SW 1271 (cell line): ENCODE measurements at places on chromosomes 13 and 19.

DNA sequence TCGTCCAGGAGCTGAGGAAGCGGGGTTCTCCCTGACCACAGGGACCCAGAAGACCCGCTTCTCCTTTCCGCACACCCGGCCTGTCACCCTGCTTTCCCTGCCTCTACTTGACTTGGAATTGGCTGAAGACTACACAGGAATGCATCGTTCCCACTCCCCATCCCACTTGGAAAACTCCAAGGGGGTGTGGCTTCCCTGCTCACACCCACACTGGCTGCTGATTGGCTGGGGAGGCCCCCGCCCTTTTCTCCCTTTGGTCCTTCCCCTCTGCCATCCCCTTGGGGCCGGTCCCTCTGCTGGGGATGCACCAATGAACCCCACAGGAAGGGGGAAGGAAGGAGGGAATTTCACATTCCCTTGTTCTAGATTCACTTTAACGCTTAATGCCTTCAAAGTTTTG lies 18.9 kb downstream of the VASP start:
- DNase-seq, result peak; percentile 50

GRCh38 chr13:42832341-42833096 lies 51.1 kb downstream of the FAM216B start:
- DNase-seq, result no peak

GRCh38 chr13:93355094-93355493 lies 128.5 kb downstream of the GPC6 start:
- no peak for DNase-seq

DNA sequence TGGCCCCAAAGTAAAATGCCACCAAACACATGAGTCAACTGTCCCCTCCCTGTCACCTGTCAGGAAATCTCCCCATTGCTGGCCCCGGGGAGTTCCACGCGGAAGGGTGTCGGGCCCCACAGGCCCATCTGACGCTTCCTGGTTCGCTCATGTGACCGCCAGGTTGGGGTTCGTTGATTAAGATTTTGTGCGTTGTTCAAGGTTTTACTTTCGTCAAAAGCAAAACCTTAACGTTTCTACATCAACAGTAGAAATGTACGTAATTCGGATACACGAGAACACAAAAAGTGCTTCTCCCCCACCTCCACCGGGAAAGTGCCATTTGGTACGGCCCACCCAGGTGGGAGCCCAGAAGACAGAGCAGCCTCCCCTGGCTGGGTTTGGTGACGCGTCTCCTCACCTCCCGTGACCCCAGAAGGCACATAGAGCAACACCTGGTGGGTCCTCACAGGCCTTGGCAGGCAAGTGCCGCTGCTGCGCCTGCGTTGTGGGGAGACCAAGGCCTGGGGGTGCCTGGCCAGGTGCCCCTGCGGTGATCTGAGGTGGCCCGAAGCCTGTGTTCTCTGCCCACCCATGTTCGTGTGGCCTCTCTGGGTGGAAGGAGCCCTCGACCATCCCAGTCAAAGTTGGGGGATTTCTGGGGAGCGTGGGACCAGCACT lies 161.6 kb downstream of the KDM4B start:
- no peak for DNase-seq

DNA sequence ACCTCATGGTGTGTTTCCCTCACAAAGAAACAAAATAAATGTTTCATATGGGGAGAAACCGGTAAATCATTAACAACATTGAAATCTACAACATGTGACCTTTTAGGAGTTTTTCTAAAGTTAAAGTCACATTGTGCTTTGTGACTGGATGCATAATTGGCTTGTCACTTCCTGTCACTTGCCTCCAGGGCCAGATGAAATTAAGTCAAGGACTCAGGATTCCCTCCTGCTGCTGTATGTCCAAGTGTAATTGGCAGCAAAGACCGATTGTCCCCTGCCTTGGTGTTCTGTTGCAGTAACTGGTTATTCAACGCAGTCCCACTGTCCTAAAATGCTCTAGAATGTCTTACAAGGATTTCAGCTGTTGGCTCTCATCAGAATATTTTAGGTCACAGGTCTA lies 448.2 kb downstream of the LIG4 start:
- no peak for DNase-seq

DNA sequence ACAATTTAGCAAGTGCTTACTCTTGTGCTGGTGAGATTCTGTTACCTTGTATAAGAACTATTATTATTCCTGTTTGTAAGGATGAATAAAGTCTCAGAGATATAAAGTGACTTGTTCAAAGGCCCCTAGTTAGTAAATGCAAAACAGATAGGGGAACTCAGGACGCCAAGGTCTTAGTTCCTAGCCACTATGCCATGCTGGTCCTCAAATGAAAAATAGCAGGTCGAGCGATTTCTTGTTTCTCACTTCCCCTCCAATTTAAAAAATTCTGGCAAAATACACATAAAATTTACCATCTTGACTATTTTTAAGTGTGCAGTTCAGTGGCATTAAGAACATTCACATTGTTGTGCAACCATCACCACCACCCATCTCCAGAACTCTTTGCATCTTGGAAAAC lies 1.1 kb downstream of the TECR start:
- no peak for DNase-seq

- no peak for DNase-seq
Measured at GRCh38 chr19:55227241-55228014, 1.1 kb downstream of the TMEM86B start.

DNA sequence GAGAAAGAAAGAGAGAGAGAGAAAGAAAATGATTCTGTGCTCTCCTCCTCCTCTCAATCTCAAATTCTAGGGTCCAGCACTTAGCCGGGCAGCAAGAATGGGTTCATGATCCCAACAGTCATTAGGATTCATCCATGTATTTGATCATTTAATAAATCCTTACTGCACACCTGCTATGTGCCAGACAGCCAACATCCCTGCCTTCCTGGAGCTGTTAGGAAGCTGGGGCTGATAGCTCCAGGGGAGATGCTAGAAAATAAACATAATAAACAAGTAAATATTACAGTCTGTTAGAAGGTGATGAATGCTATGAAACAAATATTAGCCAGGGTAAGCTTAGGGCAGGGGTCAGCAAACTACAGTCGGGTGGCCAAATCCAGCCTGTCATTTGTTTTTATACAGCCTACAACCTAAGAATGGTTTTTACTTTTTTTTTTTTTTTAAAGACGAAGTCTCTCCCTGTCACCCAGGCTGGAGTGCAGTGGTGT lies 9.9 kb upstream of the ACP7 start:
- no peak for DNase-seq

DNA sequence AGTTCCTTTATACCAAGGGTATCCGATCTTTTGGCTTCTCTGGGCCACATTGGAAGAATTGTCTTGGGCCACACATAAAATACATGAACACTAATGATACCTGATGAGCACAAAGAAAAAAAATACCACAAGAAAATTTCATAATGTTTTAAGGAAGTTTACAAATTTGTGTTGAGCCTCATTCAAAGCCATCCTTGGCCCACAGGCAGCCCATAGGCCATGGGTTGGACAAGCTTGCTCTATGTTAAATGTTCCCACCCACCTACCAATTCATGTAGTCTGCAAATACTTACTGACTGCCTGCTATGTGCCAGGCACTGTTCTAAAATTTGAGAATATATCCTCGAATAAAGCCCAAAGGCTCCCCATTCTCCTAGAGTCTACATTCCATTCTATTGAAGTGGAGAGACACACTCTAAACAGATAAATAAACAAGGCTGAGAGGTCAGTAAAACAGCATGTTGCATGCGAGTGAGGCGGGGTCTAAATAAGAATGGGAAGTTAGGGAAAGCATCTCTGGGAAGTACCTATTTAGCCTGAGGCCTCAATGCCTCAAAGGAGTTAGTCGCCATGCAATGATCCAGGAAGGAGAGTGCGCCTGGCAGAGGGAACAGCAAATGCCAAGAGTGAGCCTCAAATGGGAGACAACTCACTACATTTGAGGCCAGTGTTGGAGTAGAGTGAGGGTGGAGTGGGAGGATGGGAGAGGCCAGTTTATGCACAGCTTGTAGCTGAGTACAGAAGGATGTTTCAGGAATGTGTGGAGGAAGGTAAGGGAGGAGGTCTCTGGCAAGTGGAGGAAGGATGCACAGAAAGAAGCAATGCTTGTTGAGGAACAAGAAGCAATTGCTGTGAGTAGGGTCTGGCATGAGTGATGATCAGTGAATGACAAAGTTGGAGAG lies 52.5 kb upstream of the CLDN10 start:
- no peak for DNase-seq

DNA sequence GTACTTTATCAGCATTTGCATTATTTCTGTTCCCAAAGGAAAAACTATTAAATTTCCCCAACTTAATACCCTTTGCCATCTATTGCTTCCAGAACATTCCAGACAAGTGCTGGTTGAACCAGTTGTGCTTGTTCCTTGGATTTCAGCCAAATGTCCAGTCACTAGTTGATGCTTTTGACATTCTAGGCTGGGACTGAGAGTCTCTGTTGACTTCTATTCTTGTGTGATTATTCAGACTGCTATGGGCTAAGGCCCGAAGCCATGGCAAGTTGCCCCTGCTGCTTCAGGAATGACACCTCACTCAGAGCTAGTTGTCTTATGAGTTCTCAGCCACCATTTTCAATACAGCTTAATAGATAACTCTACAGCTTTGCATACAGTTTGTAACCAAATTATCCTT lies 458.1 kb upstream of the ARGLU1 start:
- no peak for DNase-seq

DNA sequence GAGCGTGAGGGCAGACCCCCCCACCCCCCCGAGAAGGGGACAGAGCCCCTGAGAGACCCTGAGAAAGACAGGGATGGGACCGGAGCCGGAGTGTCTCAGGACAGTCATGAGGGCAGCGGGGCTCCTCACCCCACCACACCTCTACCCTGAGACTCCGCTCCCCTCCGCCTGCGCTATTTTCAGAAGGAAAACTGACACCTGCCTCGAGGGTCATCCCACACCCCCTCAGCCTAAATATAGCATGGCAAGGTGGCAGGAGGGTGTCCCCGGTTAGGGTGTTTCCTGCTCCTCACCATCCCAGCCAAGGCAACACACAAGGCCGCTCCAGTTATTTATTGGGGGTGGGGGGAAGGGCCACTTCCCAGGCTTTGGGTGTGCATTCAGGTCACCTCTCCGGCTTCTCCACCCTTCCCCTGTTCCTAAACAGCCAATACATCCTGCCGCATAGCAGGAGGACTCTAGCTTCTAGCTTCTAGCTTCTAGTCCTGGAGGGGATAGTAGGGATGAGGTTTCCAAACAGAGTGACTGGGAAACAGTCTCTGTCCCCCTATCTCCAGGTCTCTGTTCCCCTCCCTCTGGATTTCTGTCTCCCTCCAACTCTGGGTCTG lies 1.4 kb upstream of the NTF4 start:
- DNase-seq, result no peak

DNA sequence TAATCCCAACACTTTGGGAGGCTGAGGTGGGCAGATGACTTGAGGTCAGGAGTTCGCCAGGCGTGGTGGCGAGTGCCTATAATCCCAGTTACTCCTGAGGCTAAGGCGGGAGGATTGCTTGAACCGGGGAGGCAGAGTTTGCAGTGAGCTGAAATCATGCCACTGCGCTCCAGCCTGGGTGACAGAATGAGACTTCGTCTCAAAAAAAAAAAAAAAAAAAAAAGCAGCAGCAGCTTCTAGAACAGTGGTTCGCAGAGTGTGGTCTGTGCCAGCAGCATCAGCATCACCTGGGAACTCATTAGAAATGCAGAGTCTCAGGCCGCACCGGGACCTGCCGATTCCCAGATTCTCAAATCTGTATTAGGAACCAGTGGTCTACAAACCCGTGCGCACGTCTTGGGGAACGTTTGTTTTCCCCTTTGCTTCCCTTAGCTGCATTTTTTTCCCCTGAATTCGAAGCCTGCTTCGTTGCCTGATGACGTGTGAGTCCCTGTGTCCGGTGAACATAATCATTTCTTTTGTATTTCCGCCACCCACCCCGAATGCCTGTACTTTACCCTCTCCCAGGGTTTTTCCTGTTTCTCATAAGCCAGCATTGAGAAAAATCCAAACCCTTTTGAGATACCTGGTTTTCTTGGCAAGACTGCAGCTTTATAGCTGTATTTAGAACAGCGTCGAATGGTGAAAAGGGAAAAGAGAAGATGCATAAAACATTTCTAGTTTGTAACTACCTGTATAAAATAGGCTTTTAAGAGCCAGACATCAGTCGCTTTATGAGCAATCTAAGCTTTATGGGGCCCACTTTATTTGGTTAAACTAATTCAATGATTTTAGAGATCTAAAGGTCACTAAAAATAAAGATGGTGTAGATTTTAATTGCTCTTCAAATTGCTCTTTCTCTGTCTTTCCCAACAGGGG lies 49.8 kb downstream of the BICRA start:
- DNase-seq, result no peak

GRCh38 chr13:50144246-50145160 lies 129.3 kb downstream of the KCNRG start:
- DNase-seq, result no peak

DNA sequence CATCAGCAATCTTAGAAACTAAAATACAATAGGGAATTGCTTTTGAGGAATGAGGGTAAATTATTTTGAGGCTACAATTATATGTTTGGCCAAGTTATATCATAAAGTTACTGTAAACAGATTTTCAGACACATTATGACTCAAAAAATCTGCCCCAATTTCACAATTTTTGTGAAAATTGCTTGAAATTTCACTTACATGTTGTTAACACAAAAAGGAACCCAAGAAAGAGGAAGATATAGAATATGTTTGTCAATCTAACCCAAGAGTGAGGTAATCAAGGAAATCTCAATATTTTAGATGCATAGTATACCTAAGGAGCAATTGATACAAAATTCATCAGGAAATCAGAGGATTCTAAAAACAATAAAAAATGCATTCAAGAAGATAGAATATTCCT lies 73.9 kb upstream of the FNDC3A start:
- DNase-seq, result no peak

DNA sequence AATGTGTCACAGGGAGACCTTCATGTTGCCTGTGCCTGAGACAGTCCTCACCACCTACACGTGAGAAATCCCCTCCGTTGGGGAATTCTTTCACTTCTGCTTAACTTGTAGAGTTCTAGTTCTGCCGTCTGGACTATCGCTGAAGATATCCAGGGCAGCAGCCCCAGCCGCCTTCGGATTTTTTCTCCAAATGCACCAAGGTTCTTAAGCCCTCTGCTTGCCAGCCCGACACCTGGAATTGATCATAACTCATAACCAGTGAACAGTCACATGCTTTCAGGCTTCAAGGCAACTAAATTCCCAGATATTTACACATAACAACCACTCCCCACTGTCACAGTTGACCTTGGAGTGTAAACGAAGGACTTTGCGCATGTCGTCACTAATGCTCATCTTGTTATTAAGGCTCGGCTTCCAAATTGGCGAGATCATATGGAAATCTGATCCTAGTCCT lies 114.4 kb downstream of the RAB20 start:
- no peak for DNase-seq

- DNase-seq, result no peak
Measured at GRCh38 chr19:58570770-58571574, 2.2 kb downstream of the MZF1 start.

DNA sequence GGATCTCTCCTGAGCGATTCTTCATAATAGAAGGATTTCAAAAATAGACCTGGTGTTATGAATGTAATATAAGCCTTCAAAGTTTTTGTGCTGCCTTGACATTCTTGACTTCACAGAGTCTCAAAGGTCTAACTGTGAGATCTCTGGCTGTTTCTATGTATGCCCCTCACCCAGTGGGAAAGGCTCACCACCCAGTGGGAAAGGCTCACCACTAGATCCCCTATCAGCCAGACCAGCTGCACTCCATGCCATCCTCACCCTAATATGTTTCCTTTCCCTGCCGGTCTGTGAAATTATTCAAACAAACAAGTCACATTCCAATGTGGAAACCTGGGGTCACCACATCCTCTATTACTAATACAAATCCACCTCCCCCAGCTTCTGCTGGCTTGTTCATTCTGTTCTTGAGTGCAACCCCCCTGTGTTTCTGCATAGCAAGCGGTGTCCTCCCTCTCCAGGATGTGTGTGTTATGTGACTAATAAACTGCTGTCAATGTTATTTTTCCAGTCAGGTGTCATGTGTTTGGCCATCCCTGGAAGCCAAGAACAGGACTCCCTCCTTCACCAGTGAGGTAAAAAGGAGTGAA lies 13.8 kb upstream of the SLITRK1 start:
- peak; percentile 26 for DNase-seq
